Ascending aorta (tissue), 2 donors: ENCODE measurements at places on chromosomes 7 and 10. TPM values are rescaled to one million over a fixed set of nuclear protein-coding genes. Genes with fewer than 3 reads are reported as not detected.

Gene MSS51
- total RNA-seq: not detected

Gene COL13A1
- total RNA-seq: 8.0 TPM

Gene UCMA
- total RNA-seq: not detected

Gene HABP2
- total RNA-seq: not detected

Gene LDB3
- 27.4 TPM for total RNA-seq

Gene ZNF789
- total RNA-seq: 4.2 TPM

Gene GPR158
- total RNA-seq: not detected

Gene MUC3A
- not detected for total RNA-seq

Gene PIK3CG
- 2.0 TPM for total RNA-seq

Gene SPDYE9
- not detected for total RNA-seq

Gene OR6V1
- not detected for total RNA-seq

Gene ZNF786
- total RNA-seq: 8.4 TPM

Gene MMD2
- not detected for total RNA-seq

Gene BTAF1
- total RNA-seq: 19.9 TPM

Gene TEX36
- total RNA-seq: not detected

Gene GNAT3
- total RNA-seq: not detected
